ENCODE measurements at places on chromosomes 6 and 20.

GRCh38 chr6:106077170-106077569 lies 9.0 kb upstream of the PRDM1 start:
- DNase-seq: no peak

DNA sequence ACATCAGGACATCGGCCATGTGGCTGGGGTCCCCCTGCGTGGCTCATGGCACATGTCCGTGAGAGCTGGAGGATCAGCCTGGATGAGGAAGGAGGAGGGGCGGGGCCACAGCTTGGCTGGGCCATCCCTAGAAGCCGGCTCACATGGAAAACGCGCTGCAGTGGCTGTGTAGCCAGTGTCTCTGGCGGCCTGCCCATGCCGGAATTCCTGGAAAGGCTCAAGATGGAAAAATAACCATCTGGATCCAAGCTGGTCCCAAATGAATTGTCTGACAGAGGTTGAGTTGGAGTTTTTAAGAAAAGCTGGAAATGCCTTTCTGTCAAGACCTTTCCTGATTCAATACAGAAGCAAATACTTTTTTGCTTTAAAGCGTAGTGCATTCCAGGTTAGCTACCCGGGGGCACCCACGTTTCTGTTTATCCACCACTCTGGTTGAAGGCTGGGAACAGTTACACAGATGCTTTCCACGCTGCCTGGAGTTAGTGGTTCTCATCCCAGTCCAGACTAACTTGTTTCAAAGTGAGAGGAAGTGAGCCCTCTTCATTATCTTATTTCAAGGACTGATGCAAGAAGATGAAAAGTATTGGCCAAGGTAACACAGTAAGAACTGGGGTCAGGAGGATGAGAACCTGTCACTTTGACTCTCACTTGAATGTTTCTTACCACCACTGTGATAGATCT lies 99.0 kb downstream of the GMPR start:
- DNase-seq: no peak

- no peak for DNase-seq
These were observed 28.7 kb downstream of the LAMA4 start for GRCh38 chr6:112225691-112226090.

- peak; percentile 36 for DNase-seq
These were observed 244.4 kb downstream of the LRFN2 start for GRCh38 chr6:40342723-40343122.

DNA sequence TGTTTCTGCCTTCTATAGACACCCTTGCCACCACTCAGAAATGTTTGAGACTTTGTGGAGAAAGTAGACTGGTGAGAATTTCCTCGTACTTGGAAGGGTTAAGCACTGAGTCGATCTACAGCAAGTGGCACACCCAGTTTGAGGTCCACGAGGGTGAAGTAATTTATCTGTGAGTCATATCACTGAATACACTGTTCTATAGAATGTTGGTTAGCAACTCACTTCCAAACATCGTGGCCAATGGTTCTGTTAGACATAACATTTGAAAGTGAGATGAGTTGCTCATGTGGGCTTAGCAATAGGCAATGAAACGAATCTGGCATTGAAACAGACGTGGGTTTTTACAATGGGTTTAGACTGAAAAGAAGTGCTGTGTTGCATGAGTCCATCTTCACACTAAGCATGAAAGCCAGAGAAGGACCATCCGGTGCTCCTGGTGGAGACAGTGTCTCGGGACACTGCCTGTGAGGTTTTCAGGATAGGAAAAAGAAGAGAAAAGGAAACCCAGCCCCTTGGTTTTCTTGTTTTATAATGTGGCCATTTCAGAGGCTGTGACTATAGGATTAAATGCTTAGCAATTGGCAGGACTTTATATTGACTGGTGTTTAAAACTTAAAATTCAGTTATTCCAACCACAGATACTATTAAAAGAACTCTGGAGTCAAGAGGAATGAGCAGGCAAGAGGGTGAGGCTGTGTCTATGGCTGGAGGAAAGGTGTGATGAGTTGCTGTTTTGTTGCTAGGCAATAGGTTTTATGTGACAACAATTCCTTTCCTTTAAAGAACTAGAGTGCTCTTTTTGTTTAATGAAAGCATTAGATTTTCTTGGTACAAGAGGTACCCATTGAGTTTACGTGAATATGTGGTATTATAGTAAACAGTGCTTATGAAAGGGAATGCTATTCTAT lies 31.0 kb upstream of the EZR start:
- no peak for DNase-seq

DNA sequence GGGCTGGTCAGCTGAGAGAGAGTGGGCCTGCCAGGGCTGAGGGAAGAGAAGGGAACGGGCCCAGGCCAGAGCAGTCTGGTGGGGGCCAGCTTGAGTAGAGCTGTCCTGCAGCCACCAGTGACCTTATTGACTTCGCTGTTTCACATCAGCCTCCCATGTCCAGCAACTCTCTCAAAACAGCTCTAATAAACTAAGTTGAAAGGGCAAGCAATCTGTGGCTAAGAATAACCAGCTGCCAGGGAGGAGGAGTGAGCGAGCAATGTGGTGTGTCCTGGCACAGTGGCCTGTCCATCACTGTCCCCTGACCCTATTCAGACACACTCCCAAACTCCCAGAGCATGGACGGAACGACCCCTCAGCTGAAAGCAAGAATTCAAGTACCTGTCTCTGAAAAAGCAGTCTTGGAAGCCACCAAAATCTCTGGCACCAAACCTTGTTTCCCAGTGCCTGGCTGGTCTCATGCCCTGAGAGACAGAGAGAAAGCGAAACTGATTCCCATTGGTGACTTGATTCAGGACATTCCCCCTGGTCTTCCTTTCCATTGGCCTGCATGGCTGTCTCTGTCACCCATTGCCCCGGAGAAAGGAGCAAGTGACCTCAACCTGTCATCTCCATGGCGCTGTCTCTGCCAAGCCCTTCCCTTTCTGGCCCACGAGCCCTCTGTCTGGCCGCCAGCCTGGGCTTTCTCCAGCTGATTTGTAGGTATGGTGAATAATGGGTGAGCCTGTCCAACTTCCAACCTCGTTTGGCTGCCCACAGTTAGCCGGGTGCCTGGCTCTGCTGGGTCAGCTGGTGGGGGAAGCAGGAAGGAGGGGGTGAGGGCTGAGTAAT lies at the start of gene DDO:
TSS of gene DDO (minus strand) at position 490 of the 831 bp plus-strand sequence. CDS start 2,113 bp downstream, outside the sequence.
- DNase-seq: peak; percentile 74

Data from amygdala (tissue), 56 donors.